ENCODE measurements at places on chromosomes 13 and 19.

- DNase-seq: no peak
Measured at GRCh38 chr19:29676586-29676985, 11.3 kb downstream of the PLEKHF1 start.

- DNase-seq: no peak
Measured at GRCh38 chr13:60959427-60959826, 456.2 kb downstream of the PCDH20 start.

DNA sequence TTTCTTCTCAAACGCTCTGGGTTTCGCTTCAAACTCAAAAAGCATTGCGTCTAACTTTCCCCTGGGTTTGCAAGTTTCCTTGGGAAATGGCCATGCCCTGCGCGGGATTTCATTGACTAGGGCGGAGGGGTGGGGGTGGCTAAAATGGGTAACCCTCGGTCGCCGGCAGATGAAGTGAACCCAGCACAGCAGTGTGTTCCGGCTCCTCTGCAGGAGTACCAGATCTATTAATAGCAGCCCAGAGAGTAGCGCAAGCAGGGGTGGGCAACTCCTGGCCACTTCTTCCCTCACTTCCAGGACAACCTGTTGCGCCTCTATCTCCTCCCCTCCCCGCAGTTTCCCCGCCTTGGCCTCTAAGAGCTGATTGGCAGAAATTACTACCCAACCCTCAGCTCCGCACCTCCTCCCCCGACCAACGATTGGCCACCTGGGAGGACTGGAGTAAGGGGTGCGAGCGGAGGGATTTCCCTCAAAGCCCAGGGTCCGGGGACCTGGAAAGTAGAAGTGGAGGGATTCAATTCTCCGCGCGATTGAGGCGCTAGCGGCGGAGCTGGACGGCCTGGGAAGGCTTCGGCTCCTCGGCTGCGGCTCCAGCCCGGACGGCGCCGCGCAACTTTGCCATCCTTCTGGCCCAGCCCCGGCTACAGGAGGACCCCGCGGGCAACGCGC lies at the start of gene FREM2:
FREM2 (plus strand) TSS at position 501 of the 669 bp plus-strand sequence. CDS start 268 bp downstream, outside the sequence.
- DNase-seq: no peak

GRCh38 chr19:3986260-3987041 lies 1.2 kb upstream of the EEF2 start:
- peak; percentile 34 for DNase-seq

- DNase-seq: no peak
Measured at GRCh38 chr13:73059460-73060250, 850 bp downstream of the KLF5 start.

GRCh38 chr19:24040621-24041020 lies 46.4 kb upstream of the ZNF254 start:
- DNase-seq: no peak

GRCh38 chr19:51326216-51327065 lies 15.0 kb downstream of the IGLON5 start:
- no peak for DNase-seq

- no peak for DNase-seq
Measured at GRCh38 chr13:90680826-90681225, 666.7 kb upstream of the MIR17HG start.

- no peak for DNase-seq
Measured at GRCh38 chr13:74550039-74550438, 415.8 kb upstream of the KLF12 start.

- no peak for DNase-seq
Measured at GRCh38 chr13:110867380-110867779, 47.5 kb downstream of the ANKRD10 start.

DNA sequence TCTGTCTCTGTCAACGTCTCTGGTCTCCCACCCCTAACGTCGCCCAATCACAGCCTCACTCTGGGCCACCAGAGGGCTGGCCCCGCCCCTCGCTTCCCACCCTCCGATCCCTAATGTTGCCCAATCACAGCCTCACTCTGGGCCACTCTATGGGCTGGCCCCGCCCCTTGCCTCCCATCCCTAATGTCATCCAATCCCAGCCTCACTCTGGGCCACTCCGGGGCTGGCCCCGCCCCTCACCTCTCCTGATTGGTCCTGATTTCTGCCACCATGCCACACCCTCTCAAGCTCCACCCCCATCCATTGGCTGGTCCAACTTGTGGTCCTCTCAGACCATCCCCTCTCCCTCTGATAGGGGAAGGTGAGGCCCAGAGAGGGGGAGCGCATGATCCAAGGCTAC lies 24.9 kb downstream of the CELF5 start:
- no peak for DNase-seq

- DNase-seq: no peak
Measured at GRCh38 chr19:32458500-32459123, 53.0 kb downstream of the DPY19L3 start.

GRCh38 chr13:70792121-70792520 lies 683.9 kb upstream of the KLHL1 start:
- no peak for DNase-seq

DNA sequence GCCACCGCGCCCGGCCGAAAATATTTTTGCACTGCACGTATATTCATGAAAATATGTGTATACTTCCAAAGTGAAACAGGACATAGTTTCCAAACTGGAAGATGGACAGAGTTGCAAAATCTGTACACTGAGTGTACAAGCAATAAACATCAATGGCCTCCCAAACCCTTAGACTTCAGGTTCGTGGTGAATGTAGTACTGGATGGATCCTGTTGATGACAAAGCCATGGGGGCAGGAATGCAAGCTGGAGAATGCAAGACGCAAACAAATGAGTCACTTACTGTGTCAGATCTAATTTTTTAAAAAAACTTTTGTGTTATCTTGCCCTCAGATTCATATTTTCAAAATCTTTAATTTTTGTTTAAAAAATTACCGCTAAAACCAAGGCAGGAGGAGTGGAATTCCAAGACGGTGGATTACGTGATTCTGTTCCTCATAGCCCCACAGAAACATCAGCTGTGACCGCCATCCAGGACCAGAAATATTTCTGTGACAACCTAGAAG lies 12.7 kb upstream of the LILRA2 start:
- DNase-seq: no peak

- no peak for DNase-seq
Measured at GRCh38 chr13:39159393-39159792, 121.1 kb downstream of the NHLRC3 start.

GRCh38 chr13:62593804-62594203 lies 1178.2 kb upstream of the PCDH20 start:
- DNase-seq: no peak

DNA sequence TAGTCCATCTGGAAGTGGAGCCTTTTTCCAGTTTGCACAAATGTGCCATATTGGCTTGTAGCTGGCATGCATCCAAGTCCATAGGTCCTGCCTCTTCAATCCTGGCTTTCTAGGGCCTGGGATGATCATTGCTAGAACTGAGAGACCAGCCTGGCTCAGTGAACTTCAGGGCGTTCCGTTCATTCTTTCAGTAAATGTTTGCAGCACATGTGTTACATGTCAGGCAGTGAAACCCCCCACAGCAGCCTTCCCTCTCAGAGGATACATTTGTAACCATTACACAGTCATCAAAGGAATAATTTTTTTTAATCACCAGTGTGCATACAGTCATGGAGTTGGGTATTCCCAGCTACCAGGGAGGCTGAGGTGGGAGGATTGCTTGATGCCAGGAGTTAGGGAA lies 9.7 kb downstream of the FUT2 start:
- DNase-seq: no peak

GRCh38 chr13:31101472-31102170 lies 60.1 kb downstream of the HSPH1 start:
- DNase-seq: no peak

DNA sequence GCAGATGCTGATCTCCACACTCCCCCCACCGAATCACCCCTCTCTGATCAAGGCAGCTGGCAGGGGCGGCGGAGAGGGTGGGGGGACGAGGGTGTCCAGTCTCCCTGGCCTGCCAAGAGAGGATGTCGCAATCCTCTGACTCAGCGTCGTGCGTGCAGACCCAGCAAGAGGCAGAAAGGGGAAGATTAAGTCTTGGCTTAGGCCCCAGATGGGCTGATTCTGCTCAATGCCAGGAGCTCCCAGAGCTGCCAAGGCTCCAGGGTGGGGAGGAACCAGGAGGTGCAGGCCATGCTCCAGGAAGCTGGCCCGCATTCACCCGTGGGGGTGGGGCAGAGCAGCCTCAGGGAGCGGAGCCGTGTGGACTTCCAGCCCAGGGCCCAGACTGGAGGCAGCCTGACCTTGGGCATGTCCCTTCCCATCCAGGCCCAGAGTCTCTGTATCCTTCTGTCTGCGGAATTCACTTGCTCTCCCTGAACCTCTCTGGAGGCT lies 6.6 kb upstream of the BCL3 start:
- DNase-seq: peak; percentile 62

DNA sequence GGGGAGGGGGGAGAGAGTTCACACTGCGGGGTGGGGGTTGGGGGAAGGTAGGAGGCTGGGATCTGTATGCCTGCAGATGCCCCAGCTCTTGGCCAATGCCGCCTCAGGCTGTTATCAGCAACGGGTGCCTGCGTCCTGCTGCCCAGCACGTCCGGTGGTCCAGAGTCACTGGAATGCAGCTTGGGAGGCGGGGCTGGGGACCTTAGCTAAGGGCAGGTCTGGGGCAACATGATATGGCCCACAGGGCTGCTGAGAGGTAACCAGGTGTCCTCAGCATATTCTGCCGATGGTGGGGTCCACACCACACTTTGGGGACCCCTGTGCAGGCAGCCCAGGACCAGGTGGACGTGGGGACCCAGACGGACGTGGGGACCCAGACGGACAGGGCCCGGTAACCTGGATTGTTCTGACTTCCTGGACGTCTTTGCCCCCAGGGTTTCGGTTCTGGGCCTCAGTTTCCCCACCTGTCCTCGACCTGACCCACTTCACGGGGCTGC lies 668 bp upstream of the ARHGAP45 start:
- no peak for DNase-seq

DNA sequence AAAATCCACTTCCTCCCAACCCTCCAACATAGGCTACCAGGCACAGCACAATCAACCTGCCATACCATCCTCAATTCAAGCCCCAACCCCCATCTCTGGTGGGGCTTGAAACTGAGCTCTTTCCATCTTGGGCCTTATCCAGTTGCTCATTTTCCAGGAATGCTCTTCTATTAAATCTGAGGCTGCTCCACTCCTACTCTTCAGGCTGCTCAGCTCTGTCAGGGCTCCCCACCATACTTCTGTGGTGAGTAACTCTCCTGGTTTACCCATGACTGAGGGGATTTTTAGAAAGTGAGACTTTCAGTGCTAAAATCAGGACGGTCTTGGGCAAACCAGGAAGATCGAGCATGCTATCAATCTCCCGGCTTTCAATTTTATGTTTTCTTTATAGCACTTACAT lies 512.8 kb downstream of the LMO7 start:
- DNase-seq: no peak

GRCh38 chr19:1073956-1074517 lies 7.1 kb downstream of the ARHGAP45 start:
- no peak for DNase-seq

GRCh38 chr13:109205315-109205714 lies 575.9 kb downstream of the MYO16 start:
- no peak for DNase-seq

GRCh38 chr13:113051641-113052040 lies 54.0 kb upstream of the F7 start:
- DNase-seq: no peak

- DNase-seq: no peak
Measured at GRCh38 chr13:93378184-93378583, 151.6 kb downstream of the GPC6 start.

GRCh38 chr13:75724752-75725517 lies 88.8 kb downstream of the LMO7 start:
- DNase-seq: no peak

DNA sequence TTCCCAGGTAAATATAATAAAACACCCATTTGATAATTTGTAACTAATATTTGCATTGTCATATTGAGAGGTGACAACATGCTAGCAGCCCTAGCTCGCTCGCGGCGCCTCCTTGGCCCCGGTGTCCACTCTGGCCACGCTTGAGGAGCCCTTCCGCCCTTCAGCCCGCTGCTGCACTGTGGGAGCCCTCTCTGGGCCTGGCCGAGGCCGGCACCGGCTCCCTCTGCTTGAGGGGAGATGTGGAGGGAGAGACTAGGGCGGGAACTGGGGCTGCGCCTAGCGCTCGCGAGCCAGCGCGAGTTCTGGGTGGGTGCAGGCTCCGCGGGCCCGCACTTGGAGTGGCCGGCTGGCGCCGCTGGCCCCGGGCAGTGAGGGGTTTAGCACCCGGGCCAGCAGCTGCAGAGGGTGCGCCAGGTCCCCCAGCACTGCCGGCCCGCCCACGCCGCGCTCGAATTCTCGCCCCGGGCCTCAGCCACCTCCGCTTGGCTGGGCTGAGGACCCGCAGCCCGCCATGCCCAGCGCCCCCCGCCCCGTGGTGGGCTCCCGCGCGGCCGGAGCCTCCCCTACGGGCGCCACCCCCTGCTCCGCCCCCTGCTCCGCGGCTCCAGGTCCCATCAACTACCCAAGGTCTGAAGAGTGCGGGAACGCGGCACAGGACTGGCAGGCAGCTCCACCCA lies 594.4 kb downstream of the SLITRK6 start:
- no peak for DNase-seq

DNA sequence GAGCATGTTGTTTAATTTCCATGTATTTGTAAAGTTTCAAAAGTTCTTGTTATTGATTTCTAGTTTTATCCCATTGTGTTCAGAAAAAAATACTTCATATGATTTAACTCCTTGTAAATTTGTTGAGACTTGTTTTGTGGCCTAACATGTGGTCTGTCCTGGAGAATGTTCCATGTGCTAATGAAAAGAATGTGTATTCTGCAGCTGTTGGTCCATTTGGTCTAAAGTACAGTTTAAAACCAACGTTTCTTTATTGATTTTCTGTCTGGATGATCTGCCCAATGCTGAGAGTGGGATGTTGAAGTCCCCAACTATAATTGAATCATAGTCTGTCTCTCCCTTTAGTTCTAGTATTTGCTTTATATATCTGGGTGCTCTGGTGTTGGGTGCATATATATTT lies 34.9 kb upstream of the TPP2 start:
- no peak for DNase-seq

GRCh38 chr13:29453617-29454011 lies 141.9 kb downstream of the SLC7A1 start:
- no peak for DNase-seq

GRCh38 chr13:56561327-56561726 lies 579.4 kb upstream of the PRR20A start:
- DNase-seq: no peak

DNA sequence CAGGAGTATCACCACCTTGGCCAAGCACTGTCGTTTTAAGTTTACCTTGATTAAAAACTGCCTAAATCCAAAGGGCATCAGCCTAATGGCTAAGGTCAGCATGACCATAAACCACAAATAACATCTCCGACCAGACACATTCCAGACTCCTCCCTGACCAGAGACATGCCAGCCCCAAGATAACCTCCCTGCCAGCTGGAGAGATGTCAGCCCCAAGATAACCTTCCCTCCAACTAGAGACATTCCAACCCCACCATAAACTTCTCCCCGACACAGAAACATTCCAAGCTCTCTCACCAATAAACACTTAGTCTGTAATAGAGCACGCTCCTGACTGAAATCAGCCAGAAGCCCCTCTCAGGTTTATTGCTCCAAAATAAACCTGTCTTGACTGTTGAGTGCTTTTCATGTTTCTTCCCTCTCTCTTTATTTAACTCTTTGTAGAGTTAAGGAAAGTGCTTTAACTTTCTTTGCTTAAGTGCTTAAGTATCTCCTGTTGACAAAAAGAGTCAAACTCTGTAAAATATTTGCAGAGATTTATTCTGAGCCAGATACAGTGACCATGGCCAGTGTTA lies 36.5 kb downstream of the WDR87 start:
- DNase-seq: no peak

GRCh38 chr13:109369353-109370052 lies 416.9 kb downstream of the IRS2 start:
- DNase-seq: peak; percentile 18

- DNase-seq: no peak
Measured at GRCh38 chr13:98741741-98742435, 10.6 kb downstream of the SLC15A1 start.

GRCh38 chr19:41323023-41323422 lies 13.1 kb downstream of the CCDC97 start:
- DNase-seq: no peak
